ENCODE measurements at places on chromosomes 13 and 19.

GRCh38 chr19:23774524-23774971 lies 15.9 kb upstream of the ZNF681 start:
- no peak for DNase-seq

DNA sequence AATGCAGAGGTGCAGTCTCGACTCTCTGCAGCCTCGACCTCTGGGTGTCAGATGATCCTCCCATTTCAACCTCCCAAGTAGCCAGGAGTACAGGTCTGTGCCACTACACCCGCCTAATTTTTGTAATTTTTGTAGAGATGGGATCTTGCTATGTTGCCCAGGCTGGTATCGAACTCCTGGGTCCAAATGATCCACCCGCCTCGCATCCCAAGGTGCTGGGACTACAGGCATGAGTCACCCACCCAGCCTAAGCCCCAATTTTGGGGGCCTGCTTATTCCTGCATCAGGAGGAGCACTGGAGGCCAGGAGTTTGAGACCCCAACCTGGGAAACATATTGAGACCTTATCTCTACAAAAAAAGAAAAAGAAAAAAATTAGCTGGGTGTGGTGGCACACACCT lies 80.1 kb upstream of the ADGRE5 start:
- no peak for DNase-seq

GRCh38 chr19:33052352-33052972 lies 12.2 kb downstream of the RHPN2 start:
- DNase-seq: peak; percentile 72

DNA sequence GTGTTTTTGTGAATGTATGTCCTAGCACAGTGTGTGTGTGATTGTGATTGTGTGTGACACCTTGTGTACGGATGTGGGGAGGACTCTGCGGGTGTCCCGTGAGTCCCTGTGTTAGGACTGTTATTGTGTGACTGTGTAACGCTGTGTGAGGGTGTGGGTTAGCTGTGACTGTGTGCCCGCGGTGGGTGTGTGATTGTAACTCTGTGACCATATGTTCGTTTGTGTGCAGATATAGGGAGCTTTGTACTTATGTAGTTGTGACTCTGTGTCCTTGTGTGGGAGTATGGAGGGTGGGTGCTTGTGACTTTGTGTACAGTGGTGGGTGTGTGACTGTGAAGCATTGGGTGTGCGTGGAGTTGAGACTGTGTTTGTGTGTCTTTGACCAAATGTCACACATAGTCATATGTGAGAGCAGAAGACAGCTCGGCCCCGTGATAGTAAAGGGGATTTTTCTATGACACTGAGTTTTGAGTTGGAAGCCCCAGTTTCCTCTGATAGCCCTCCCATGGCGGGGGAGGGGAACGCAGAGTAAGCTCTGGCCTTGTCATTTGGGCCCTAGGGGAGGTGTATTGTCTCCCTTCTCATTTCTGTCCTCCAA lies 949 bp upstream of the ZNF260 start:
- DNase-seq: no peak

DNA sequence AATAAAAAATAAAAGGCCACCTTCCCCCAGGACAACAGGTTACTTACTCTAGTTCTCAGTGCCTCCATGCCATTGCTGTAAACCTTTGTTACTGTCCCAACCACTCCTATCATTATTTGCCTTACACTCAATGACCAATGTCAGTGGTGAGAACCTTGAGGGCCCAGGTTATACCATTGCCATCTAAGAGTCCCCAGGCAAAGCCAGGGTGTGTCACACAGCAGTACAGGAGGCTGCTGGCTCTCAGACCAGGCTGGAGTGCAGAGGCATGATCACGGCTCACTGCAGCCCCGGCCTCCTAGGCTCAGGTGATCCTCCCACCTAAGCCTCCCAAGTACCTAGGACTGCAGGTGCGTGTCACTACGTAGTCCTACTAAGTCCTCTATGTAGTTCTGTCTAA lies 6.1 kb downstream of the ELAVL1 start:
- no peak for DNase-seq

GRCh38 chr13:95642028-95642621 lies 2.4 kb downstream of the DZIP1 start:
- DNase-seq: peak; percentile 38
